ENCODE measurements at places on chromosomes 7 and 10. TPM values are rescaled to one million over a fixed set of nuclear protein-coding genes. Genes with fewer than 3 reads are reported as not detected.
A peak's percentile ranks its signal among the peaks of the same experiment; 100 is the strongest.

DNA sequence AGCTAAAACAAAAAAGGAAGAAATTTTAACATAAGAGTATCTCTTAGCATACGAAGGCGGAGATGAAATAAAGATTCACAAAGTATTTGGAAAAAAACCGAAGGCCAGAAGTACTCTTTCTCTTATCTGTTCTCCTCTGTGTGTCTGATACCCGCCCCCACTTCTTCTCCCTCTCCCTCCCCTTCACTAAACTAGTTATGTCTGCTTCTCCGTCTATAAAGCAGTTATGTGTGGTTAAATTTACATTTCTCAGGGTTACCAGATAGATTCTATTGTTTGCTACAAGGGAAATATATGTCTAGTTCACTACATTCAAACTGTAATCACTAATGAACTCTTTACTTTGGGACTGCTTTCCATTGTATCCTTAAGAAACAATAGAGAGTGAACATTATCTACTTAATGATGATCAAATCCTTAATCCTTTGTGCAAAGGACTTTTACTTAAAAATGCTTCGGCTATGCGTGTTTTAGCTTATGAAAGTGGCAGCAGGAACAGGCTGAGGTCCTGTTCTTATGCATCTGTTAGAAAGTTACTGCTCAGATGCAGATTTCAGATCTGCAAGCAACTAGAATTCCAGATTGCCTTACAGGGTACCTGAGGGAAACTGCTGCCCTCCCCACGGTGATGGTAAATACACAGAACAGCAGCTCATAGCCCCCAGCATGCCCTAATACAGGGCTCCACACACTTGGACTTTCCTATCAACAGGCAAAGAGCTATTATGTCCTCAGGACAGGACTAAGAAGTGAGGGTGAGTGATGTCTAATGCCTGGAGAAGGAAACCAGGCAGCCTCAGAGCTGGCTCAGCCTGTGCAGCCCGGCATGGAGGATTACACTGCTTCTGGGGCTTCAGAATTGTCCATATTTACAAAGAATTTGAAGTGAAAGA is 273.3 kb downstream of the FZD1 start:
- no peak overlapping the region for H3K4me3 ChIP-seq
- H3K27ac ChIP-seq: no peak overlapping the region
- no peak for DNase-seq
- no peaks in the 10 kb centered on the region for H3K27me3 ChIP-seq

- H3K36me3 ChIP-seq: no peaks in the 10 kb centered on the region
- peak overlapping the region; percentile 67 for H3K27ac ChIP-seq
- H3K4me1 ChIP-seq: peaks cover 69% of the 10 kb centered on the region
- peak overlapping the region; percentile 81 for H3K4me3 ChIP-seq
- no peaks in the 10 kb centered on the region for H3K27me3 ChIP-seq
Measured at GRCh38 chr7:77352665-77353406, 63.3 kb downstream of the GSAP start.

GRCh38 chr10:22483132-22483531 is 137.8 kb downstream of the SPAG6 start:
- no peak for DNase-seq
- no peak overlapping the region for H3K27ac ChIP-seq
- H3K4me1 ChIP-seq: peaks cover 6% of the 10 kb centered on the region
- H3K36me3 ChIP-seq: peaks cover under 1% of the 10 kb centered on the region
- no peak overlapping the region for H3K4me3 ChIP-seq
- peaks cover 10% of the 10 kb centered on the region for H3K27me3 ChIP-seq

DNA sequence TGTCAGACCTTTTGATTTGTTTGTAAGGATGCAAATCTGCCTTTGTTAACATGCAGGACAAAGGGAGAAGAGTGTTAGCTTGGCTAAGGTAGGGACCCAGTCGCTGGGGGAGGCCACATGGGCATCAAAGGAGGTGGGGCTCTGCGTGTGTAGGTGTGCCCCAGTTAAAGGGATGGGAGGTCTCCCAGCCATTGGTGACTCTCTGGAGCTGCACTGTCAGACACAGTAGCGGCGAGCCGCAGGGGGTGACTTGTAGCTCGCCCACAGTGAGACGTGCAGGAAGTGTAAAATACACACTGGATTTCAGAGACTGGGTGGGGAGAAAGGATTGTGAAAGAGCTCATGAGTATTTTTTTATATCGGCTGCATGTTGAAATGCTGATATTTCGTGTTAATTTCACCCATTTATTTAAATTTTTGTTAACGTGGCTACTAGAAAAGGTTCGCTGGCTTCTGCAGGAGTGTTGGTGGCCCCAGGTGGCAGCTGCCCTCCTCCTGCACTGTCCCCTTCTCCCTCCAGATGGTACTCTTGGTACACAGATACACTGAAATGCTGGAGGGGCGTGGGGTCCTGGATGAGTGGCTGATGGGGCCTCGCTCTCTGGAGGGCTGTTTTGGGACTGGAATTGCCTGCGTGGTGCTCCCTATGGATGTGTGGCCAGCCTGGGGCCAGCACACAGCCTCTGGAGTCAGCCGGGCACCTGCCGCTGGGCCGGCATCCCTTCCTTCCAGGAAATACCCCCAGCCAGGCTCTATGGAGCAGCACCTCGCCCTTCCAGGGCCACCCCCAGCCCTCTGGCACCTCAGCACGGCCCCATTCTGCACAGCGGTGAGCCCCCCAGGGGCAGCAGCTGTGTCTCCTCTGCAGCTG is 59.2 kb downstream of the LHPP start:
- no peak for DNase-seq
- no peaks in the 10 kb centered on the region for H3K4me1 ChIP-seq

- no peak overlapping the region for H3K4me3 ChIP-seq
- H3K4me1 ChIP-seq: no peaks in the 10 kb centered on the region
- H3K27ac ChIP-seq: no peak overlapping the region
- H3K27me3 ChIP-seq: no peaks in the 10 kb centered on the region
Measured at GRCh38 chr10:62261666-62262065, 7.0 kb downstream of the RTKN2 start.

The HHEX gene
- total RNA-seq: 3.2 TPM

The GARIN1A gene
- 3.6 TPM for total RNA-seq

The LRRC17 gene
- 0.60 TPM for total RNA-seq

The POM121 gene
- total RNA-seq: 65.9 TPM

- peaks cover 36% of the 10 kb centered on the region for H3K36me3 ChIP-seq
- DNase-seq: no peak
Measured at GRCh38 chr7:106278695-106279094, 6.1 kb downstream of the NAMPT start.

- peaks cover 5% of the 10 kb centered on the region for H3K4me1 ChIP-seq
- DNase-seq: no peak
- no peak overlapping the region for H3K27ac ChIP-seq
- peaks cover 77% of the 10 kb centered on the region for H3K27me3 ChIP-seq
Measured at GRCh38 chr10:30007406-30007805, 52.0 kb downstream of the JCAD start.

The PTF1A gene
- not detected for total RNA-seq

The NUTM2A gene
- total RNA-seq: 0.52 TPM

All from naive thymus-derived CD8-positive, alpha-beta T cell (primary cell).